ENCODE measurements at places on chromosomes 5 and 9.
A peak's percentile ranks its signal among the peaks of the same experiment; 100 is the strongest.

DNA sequence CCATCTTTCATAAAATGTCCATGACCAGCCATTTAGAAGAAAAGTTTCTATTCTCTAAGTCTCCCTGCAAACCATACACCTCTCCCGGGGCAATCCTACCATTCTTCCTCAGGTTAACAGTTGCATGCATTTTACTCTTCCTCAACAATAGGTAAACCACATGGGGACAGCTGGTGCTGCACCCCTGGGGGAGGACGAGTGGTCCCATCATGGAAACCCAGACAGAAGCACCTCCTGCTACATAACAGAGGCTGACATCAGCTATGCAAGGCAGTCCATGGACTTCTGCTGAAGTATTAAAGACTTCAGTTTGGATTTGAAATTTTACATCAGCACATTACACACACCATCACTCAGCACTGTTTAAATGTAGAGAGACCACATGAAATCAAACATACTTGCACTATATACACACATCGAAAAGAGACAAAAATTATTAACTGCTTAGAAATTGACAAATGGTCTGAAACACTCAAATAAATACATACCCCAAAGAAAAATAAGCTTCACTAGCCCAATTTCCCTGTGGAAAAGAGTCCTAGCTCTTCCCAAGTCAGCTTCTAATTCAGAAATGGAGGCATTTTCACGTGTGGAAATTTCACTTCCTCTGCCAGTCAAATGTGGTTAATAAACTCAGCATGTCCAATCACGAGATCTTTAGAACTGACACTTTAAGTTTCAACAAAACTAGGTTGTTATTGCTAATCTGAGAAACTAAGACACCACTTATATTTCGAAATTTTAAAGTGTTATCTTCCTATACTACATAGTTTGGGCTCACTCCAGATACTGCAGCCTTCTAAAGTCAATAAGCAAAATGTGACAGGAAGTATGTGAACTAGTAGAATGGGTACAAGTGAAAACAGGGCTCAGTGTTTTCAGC lies 173.4 kb downstream of the ROR2 start:
- DNase-seq, result no peak

DNA sequence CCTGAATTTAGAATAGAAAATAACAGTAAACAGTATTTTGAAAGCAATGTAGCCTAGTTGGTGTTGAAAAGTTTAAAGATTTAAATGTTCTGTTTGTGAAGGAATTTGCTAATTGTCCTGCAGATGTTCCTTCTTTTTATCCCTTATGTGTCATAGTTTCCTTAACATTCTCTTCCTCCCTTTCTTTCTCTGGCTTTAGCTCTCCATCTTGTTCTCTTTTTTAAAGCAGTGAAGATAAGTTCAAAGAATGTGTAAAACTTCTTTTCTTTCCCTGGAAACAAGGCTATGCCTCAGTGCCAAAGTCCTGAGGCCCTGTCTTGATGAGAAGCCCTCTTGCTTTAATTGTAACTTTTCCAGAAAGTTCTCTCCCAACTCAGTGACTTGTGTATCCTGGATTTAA lies 24.4 kb upstream of the GAS1 start:
- DNase-seq, result no peak

GRCh38 chr9:106074006-106074405 lies 379.7 kb downstream of the TMEM38B start:
- DNase-seq, result no peak

DNA sequence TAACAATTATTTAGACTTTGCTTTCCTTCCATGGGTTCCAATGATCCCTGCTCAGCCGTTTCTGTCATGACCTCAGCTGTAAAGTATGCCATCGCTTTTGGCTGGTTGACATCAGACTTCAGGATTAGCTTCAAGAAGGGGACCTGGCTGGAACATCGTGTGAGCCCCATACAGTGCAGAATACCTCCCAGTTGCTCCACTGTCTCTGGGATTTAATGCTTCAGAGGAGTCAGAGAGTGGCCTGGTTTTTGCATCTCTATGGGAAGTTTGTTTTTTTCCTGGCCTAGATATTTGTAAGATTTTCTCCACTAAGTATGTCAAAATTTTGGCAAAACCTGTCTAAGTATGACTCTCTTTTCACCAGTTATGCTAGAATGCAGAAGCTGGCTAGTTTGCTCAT lies 216.9 kb downstream of the GABBR2 start:
- peak; percentile 74 for DNase-seq

GRCh38 chr5:154430466-154430865 lies 15.3 kb upstream of the SAP30L start:
- no peak for DNase-seq

DNA sequence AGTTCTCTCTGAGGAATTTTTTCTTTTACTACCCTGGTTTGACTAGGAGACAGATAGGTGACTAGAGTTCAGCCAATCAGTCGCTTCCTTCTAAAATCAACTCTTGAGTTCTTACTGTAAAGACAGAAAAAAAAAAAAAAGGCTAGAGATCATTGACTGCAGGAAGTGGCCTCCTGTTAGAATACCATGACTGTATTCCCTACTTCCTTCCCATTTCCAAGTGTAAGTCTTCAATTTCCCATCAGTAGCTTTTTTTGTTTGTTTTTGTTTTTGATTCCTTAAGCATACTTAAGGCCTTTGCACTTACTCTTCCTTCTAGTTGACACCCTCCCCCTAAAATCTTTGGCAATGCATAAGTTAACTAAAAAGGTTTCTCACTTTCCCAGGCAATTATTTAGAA lies 154.3 kb downstream of the HMHB1 start:
- no peak for DNase-seq

GRCh38 chr9:113425072-113425471 lies 14.5 kb downstream of the C9orf43 start:
- no peak for DNase-seq
